Right forelimb (tissue), 1 donor: ENCODE measurements at places on chromosomes 1 and 21.
A peak's percentile ranks its signal among the peaks of the same experiment; 100 is the strongest.

DNA sequence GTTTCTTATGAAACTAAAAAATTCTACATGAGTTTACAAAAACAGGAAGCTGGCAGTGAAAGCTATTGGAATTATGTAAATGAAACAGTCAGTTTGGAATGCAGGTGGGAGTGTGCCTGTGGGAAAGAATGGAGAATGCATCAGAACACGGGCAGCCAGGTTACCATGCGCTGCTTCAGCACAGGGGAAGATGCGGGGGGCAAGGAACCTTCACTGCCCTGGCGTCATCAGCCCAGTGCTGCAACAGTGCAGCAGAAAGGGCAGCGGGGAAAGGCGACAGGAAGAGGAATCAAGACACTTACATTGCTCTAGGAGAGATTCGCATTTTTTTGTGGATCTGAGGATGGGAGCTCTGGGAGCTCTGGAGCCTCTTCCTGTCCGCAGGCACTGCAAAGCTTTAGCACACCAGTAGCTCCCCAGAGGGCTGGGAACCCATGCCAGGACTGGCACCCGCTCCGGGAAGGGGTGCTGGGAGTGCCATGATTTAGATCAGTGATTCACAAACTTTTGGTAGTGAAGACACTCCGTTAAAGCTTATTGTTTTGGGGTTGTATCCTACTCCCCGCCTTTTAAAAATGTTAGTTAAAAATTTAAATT, 64.1 kb upstream of the WDR26 start:
- DNase-seq = no peak

GRCh38 chr21:29887313-29888009, 52.3 kb downstream of the GRIK1 start:
- no peak for DNase-seq

DNA sequence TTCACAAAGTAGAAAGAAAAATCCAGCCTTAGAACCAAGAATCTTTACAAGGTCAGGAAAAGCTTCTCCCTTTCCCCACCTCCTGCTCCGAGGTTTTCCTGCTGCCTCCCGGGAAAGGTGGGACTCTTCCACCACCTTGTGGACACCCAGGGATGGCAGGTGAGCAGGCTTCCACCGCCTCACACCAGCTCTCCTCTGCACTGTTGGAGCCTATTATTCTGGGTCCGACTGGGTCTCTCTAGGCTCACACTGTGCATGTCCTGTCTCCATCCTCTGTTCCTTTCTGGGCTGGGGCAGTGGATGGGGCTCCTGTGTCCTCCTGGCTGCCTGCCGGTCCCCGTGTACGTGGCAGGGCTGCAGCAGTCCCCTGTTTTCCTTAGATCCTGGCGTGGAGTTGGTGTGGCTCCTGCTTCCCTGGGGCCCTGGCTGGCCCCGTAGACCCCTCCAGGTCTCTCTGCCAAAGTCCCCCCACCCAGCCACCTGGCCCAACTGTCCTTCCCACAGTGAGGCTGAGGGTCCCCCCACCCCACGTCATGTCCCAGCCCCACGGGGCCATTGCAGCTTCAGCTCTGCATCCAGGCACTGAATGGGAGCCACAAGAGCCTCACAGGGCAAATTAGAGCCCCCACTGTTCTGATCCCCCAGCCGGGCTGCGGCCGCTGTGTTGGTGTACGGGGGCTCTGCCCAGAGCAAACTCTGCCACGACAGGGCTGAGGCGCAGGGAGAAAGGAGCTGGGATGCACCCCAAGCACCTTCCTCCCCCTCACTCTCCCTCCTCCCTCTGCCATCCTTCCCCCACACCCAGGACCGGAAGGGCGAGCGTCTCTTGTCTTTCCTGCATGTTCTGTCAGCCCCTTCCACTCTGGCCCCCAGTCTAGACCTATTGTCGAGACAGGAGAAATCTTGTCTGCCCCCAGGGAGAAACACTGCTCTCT, 3.3 kb upstream of the SLC45A1 start:
- DNase-seq = peak; percentile 85

GRCh38 chr21:44368711-44369446, 15.5 kb downstream of the TRPM2 start:
- DNase-seq = no peak

DNA sequence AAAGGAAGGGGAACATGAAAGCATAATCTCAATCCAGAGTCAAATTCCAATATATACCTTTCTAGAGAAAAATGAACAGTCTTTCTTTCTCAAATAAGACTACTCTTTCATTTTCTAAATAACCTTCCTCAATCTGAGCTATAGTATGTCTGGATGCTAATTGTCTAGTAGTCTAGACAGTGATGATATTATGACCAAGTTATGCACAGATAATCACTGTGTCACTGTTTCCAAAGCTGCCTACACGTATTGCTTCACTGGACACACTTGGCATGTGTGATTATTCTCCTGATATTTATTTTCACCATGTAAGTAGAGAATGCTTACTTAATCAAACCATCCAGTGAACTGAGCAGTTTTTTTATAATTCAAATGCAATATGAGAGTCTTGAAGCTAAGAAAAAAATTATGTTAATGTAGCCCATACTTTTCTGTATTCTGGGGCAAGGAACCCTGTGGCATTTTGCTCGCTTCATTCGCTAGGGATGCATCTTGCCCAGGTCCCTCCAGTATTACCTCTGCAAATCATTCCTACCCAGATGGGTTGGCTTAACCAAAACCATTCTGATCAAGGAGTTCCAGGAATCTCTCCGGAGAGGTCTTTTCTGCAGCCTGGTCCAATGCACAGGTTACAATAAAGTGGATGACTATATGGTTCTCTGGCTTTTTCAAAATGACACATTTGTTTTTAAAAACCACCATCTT, 303.1 kb upstream of the RUNX1 start:
- no peak for DNase-seq
